Thoracic aorta (tissue), 2 donors: ENCODE measurements at places on chromosomes 3 and 15. TPM values are rescaled to one million over a fixed set of nuclear protein-coding genes. Genes with fewer than 3 reads are reported as not detected.

- peaks cover 42% of the 10 kb centered on the region for H3K36me3 ChIP-seq
- DNase-seq, result no peak
- H3K4me1 ChIP-seq, result no peaks in the 10 kb centered on the region
- H3K27me3 ChIP-seq, result no peaks in the 10 kb centered on the region
Observed at GRCh38 chr3:38016410-38016809, 13.0 kb downstream of the PLCD1 start.

DNA sequence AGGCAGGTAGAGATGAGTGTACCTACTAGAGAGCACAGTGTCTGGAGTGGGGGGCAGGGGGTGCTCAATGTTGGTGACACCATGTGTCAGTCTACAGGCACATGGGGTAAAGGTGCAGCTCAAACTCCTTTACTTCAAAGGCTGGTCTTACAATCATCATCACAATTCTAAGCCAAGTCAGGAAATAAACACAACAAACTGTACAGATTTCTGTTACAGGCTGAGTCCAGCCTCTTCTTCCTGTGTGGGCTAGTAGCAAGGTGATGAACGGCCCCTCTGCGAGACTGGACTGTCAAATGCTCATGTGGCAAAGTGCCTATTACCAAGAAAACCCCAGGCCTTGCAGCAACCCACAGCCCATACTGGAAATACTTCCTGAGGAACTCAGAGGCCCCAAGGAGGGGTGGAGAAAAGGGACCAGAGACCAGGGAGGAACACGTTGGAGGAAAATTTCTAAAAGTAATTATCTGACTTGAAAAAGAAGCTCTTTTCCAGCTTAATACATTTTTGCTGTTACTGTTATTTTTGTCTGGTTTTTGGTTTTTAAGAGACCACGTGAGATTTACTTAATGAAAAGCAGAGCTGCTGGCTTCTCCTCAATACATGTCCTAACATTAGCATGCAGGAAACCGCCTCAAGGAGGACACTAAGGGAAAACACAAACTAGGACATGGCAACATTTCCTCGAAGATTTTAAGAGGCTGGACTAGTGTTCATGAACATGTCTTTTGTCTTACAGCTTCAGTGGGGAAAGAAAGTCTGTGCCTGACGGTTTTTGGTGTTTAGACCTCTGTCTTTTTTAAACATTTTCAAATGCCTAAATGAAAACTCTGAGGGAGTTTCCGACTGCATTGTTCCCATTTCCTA is 29.5 kb downstream of the TBC1D2B start:
- no peak overlapping the region for H3K4me3 ChIP-seq
- no peak overlapping the region for H3K27ac ChIP-seq
- no peak for DNase-seq
- peaks cover 10% of the 10 kb centered on the region for H3K36me3 ChIP-seq

DNA sequence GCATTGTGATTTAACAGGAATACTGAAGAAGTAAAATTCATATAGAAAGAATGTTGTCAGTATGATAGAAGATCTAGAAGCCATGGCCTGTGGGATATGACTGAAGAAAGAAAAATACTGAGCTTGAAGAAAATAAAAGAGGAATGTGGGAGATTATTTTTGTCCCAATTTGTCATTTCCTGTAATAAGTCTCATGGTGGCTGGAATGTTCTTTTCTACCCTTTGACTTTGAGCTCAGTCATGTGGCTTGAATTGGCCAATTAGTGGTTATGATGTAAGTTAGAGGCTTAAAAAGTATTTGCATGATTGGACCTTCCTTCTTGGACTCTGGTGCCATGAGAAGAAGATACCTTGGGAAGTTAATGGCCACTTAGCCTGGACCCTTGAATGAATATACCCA is 14.1 kb downstream of the APH1B start:
- H3K36me3 ChIP-seq, result no peaks in the 10 kb centered on the region
- no peaks in the 10 kb centered on the region for H3K27me3 ChIP-seq
- DNase-seq, result no peak
- H3K4me1 ChIP-seq, result peaks cover 20% of the 10 kb centered on the region

Gene ANKRD34C
- total RNA-seq, result not detected

Gene CGGBP1
- total RNA-seq, result 83.8 TPM

Gene LRRC2
- total RNA-seq, result 0.42 TPM

Gene ARL13B
- 8.4 TPM for total RNA-seq

GRCh38 chr15:53522991-53523390 is 236.5 kb downstream of the WDR72 start:
- H3K4me1 ChIP-seq, result no peaks in the 10 kb centered on the region
- H3K27ac ChIP-seq, result no peak overlapping the region
- no peak for DNase-seq
- H3K27me3 ChIP-seq, result no peaks in the 10 kb centered on the region
- no peak overlapping the region for H3K4me3 ChIP-seq
- H3K36me3 ChIP-seq, result no peaks in the 10 kb centered on the region

DNA sequence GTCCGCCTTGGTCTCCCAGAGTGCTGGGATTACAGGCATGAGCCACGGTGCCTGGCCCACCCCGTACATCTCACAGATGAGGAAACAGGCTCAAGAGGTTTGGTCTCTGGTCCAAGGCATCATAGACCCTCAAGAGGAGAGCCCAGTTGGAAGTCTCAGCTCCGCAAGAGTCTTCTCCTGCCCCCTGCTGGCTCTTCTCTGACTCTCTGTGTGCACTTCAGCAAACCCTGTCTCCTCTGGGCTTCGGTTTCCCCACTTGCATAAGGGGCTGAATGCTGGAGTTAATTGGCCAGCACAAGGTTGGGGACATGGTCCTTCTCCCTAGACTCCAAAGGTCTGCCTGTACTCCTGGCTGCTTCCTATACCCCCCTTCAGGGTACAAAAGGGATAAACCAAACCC is 3.9 kb downstream of the MST1R start:
- no peak for DNase-seq
- H3K27ac ChIP-seq, result no peak overlapping the region
- no peak overlapping the region for H3K4me3 ChIP-seq
- peaks cover 9% of the 10 kb centered on the region for H3K4me1 ChIP-seq

DNA sequence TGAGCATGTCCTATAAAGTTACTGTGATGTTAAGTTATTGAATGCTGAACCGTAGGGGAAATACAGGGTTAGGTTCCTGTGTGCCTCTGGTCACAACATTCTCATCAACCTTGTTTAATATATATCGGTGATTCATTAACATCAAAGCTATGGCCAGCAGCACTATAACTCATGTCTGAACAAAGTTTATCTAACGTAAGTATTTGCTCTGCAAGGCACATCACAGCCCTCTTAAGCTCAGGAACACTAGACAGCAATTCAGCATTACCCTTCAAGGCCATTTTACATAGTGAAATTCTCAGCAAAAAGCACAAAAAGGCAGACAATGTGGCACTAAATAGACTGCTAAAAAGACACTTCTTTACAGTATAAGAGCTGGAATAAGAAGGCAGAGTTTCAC is 48.2 kb upstream of the FNDC3B start:
- H3K27ac ChIP-seq, result no peak overlapping the region
- peaks cover 5% of the 10 kb centered on the region for H3K4me1 ChIP-seq
- no peaks in the 10 kb centered on the region for H3K36me3 ChIP-seq

- H3K4me1 ChIP-seq, result peaks cover 4% of the 10 kb centered on the region
- H3K36me3 ChIP-seq, result peaks cover 80% of the 10 kb centered on the region
- peak overlapping the region; percentile 30 for H3K27ac ChIP-seq
- H3K4me3 ChIP-seq, result no peak overlapping the region
- no peak for DNase-seq
- H3K27me3 ChIP-seq, result no peaks in the 10 kb centered on the region
Observed at GRCh38 chr3:128060473-128061381, 8.5 kb downstream of the SEC61A1 start.

GRCh38 chr15:68818066-68818768 is 2.5 kb downstream of the ANP32A start:
- H3K36me3 ChIP-seq, result no peaks in the 10 kb centered on the region
- H3K4me3 ChIP-seq, result peak overlapping the region; percentile 98
- H3K27ac ChIP-seq, result peak overlapping the region; percentile 99
- no peak for DNase-seq
- no peaks in the 10 kb centered on the region for H3K27me3 ChIP-seq
- H3K4me1 ChIP-seq, result peaks cover 38% of the 10 kb centered on the region

Gene ARRDC4
- total RNA-seq, result 31.0 TPM

Gene STRA6
- total RNA-seq, result 0.28 TPM

Gene ESYT3
- 7.1 TPM for total RNA-seq

DNA sequence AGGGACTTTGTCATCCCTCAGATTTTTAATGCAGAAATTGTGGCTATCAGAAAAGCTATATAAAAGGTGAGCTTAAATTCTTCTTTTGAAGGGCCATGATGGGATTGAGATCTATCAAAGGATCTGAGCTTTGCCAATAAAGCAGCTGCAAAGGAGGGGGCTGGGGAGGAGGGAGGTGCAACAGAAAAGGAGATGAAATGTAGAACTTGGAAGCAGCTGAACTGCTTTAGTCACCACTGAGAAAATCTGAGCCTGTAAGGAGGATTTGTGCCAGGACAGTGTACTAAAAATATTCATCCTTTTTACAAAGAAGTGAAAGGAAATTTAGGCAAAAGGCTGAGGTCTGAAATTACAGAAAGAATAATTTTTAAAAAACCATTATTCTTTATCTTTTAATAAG is 10.4 kb downstream of the TSPAN3 start:
- H3K36me3 ChIP-seq, result no peaks in the 10 kb centered on the region
- peak overlapping the region; percentile 51 for H3K4me3 ChIP-seq
- H3K27me3 ChIP-seq, result no peaks in the 10 kb centered on the region
- H3K27ac ChIP-seq, result no peak overlapping the region
- DNase-seq, result no peak
- H3K4me1 ChIP-seq, result peaks cover 32% of the 10 kb centered on the region
